Inflammatory macrophage (primary cell): ENCODE measurements at places on chromosomes 12 and 14.
A peak's percentile ranks its signal among the peaks of the same experiment; 100 is the strongest.

DNA sequence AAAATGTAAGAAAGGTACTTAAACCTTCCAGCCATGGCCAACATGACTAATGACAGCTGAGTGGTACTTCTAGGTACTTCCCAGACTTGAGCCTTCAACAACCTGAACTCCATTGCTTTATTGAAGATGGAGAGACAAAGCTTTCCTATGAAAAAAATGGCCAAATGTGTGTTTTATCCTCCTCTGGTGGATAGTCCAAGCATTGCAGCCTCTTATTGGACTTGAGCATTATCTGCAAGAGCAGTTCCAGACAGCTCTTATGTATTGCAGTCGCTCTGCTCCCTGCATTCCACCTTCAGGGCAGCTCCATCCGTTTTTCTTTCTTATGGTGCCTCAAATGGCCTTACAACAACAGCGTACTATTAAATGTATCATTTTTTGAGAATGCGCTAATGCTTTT is 588.2 kb downstream of the NRXN3 start:
- DNase-seq: no peak

- no peak for DNase-seq
Measured at GRCh38 chr12:49013428-49013827, 5.1 kb downstream of the PRKAG1 start.

DNA sequence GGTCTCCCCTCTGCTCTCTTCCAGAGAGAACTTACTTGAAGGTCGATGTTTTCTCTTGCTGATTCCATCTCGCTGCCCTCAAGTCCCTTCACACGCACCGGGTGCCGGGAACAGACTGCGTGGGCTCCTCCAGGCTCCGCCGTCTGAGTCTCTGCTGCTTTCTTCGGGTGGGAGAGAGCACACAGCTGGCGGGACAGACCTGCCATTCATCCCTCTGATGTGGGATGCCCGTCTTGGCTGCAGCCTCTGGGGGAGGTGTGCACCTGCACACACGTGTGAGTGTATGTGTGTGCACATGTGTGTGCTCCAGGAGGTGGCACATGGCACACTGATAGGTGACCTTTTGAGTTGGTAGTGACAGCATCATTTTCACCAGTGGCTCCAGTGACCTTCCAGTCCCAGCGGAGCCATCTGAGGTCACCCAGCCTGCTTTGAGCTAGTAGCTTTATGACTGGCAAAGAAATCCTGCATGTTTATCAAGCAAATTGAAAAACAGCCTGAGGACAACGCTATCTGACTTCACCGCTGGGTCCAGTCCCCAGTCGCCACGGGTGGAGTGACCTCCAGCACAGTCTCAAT is at the start of gene NINJ2:
Gene NINJ2, minus strand, starts transcription at position 153 of the 579 bp plus-strand sequence. Its CDS starts 85 bp downstream, at position 68.
- DNase-seq: no peak

DNA sequence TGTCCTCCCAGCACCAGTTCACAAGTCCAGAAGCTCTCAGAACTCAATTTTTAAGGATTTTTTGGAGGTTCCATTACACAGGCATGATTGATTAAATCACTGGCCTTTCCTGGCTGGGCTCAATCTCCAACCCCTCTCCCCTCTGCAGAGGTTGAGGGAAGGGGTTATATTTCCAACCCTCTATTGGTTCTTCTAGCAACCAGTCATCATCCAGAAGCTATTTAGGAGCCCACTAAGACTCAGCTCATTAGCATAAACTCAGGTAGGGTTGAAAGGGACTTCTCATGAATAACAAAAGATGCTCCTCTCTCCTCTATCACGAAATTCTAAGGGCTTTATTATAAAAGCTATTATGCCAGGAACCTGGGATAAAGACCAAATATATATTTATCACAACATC is 41.5 kb downstream of the SPPL3 start:
- no peak for DNase-seq

GRCh38 chr12:109880043-109880931 is at the start of gene GLTP:
GLTP (minus strand) TSS chr12:109880541; CDS start chr12:109880374, 167 bp downstream.
- peak; percentile 94 for DNase-seq

DNA sequence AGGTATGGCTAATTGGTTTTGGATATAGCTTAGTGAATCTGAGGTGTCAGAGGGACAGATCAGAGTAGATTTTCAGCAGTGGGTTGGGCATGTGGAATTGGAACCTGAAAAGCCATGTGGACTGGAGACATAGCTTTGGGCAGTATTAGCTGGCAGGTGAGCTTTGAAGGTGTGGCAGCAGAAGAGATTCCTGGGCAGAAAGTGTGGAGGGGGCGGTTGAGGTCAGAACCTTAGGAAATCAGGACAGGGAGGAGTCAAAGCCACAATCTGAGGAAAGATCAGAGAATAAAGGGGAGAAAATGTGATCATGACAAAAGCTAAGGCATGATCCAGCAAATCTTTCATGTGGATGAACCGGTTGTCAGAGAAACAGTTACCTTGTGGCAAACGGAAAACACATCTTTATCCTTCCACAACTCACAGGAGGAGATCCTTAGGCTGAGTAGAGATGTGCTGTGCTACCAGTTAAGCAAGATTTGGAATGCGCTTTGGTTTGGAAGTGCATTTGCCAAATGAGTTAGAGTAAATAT is 56.4 kb downstream of the PTGER2 start:
- DNase-seq: no peak

- no peak for DNase-seq
Measured at GRCh38 chr12:116222358-116222757, 55.1 kb downstream of the MED13L start.

DNA sequence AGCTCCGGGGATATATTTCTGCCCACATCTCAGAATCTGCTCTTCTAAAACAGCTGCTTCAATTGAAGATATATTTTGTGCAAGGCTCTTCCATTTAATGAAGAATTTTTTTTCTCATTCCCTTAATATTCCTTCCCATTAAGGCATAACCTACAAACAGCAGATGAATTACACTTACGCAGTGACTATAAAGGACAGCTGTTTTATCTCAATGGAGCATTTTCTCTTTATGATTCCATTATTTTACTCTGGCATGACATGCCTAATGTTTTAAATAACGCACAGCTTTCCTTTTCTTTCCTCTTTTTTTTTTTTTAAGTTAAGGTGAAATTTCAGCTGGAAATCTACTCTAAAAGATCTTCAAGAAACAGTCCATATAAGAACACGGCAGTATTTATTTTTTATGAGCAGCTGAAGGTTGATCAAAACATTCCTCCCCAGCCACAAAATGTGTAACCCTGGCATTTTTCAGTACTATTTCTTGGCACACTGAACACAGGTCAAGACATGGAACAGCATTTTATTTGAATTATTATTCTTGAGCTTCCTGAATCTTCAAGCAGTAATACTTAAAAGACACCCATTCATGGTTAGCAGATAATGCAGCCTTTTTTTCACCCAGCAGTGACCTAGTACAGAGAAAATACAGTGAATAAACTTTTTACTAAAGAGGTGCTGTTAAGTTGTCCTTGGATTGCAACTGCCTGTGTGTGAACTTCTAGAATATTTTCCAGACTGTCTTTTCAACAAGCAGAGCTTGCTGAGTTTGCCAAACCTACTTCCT is 118.1 kb upstream of the FOXN3 start:
- no peak for DNase-seq

DNA sequence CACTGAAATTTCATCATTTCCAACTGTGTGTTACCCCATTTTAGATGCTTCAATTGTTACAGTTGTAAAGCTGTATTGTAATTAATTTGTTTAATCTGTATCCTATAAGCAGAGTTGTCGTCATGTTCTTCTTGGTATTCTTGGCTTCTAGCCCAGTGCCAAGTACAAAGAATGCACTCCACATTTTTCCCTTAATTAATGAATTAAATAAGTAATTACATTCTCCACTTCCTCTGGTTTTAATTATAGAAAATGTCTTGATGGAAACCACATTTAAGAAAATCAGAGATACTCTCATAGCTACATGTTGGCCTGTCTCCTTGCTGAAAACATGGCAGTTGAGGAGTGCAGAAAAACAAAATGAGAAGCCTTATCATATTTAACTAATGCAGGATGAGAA is 746 bp downstream of the DNAI7 start:
- DNase-seq: no peak

GRCh38 chr12:97936165-97936564 is 473.6 kb downstream of the RMST start:
- DNase-seq: no peak

GRCh38 chr12:56188131-56188777 is 1.0 kb downstream of the SMARCC2 start:
- no peak for DNase-seq

DNA sequence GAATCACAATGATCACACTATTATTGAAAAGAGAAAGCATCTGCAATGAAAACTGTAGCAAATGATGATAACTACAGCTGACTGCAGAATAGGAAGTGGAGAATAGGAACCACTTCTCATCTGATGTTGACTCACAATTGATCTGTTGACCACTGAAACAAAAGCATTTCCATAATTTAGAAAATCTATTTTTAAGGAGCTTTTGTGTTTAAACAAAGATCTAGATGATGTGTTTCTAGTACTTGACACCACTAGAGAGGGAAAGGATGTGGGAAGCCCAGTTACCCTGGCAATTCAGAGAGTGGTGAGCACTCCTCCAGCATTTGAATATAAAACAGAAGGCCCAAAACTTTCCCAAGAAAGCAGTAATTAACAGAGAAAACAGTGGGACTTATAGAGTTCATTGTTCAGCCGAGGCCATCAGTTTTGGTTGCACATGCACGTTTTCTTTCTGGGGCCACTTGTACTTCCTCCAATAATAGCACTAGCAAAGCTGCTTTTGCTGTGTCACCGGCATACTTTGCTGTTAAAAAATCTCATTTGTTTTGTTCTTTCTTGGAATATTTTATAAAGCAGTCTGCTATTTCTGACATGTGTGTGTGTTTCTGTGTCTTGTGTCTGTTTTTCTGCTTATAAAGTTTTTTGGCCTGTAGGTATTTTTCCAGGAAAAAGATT is 76.1 kb upstream of the HECTD1 start:
- peak; percentile 79 for DNase-seq

DNA sequence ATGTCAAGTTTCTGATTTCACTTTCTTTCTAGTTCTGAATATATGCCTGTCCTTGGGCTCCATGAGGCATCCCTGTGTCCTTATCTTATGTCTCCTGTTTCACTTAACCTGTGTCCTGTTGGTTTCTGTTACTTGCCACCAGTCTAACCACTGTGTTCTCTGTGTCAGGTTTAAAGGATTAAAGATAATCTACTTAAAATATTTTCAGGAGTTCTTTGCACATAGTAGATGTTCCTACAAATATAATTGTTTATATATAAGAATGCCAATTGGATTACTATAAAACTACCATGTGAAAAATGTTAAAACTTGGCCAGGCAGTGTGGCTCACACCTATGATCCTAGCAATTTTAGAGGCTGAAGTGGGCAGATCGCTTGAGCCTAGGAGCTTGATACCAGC is 406.4 kb downstream of the CCER1 start:
- DNase-seq: no peak

DNA sequence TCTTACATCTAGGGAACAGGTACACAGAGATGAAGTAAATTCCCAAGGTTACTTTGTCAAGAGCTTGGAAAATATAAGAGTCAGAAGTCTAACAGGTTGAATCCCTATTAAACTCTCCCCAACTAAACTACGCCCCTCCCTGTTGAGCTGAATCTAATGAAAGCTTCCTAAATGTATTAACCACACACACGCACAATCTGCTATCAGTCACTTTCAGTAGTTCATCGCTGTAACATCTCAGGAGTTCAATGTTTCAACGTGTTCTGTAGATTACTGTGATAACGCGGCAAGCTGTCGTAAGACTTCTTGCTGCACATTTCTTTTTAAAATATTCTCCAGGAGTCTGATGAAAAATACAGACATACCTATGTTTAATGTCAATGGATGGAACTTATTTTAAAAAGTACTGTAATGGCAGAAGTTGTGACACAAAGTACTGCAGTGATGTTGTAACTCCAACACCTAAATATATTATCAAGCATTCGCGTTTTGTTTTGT is 612 bp upstream of the SLC25A3 start:
- DNase-seq: no peak

GRCh38 chr12:100717733-100718067 is 76.9 kb upstream of the ANO4 start:
- DNase-seq: no peak

DNA sequence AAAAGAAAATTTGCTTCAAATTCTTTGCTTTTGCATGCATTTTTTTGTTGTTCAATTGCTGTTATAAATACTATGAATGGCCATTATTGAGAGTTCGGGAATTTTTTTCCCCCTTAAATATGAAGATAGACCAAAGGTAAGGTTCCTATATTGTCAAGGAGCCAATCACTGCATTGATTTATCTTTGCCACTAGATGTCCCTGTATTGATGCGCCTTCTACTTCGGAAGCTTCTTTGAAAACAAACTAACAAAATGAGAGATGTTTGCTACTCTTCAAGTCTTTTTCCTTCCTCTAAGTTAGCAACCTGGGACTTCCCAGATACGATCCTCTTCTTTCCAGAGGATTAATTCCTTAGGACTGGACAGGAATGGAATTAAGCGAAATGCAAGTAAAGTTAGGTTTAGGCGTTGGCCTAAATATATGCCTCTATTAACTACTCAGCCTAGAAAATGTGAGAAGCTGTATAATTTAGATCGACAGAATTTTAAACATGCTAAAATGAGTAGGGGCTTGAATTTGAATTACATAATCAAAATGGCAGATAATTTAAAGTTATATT is 318.1 kb downstream of the AEBP2 start:
- peak; percentile 34 for DNase-seq

DNA sequence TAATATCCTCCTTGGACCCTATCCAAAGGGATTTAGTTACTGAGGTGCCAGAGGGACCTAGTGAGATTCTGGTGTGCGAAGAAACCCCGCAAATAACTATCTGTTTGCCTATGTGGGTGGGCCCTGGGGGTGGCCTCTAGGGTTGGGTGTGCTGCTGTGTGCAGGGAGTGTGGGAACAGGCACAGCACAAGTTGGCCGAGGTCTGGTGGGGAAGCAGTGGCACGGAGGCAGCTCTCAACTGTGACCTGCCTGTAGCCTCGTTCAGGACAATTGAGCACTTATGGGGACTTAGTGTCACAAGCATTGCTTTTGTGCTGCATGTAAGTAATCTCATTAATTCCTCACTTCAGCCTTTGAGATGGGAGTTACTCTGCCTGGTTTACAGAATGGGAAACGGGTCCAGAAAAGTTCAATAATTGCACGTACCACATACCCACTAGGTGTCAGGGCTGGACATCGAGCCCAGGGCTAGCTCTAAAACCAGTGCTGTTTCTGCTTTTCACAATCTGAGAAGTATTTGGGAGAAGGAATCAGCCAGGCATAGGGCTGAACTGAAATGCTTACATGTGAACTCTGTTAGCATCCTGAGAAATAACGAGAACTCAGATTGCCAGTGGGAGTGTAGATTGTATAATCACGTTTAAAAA is 58.8 kb downstream of the TECPR2 start:
- no peak for DNase-seq

DNA sequence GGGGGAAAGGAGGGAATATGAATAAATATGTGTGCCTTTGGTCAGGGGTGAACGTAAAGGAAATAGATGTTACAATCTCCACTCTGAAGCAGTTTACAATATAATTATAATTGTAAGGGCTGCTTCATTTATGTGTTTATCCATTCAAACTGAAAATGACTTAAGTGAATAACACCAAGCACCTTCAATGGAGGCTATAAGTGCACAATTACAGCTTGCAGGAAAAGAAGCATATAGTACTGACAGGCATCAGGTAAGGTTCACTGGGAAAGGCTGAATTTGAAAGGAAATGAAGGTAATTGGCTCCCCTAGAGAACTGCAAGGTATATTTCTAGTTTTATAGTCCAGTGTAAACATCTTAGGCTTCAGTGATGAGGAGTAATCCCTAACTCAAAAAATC is 192.7 kb downstream of the STXBP6 start:
- DNase-seq: no peak
